Urinary bladder (tissue), 4 donors: ENCODE measurements at places on chromosomes 12 and 14.

DNA sequence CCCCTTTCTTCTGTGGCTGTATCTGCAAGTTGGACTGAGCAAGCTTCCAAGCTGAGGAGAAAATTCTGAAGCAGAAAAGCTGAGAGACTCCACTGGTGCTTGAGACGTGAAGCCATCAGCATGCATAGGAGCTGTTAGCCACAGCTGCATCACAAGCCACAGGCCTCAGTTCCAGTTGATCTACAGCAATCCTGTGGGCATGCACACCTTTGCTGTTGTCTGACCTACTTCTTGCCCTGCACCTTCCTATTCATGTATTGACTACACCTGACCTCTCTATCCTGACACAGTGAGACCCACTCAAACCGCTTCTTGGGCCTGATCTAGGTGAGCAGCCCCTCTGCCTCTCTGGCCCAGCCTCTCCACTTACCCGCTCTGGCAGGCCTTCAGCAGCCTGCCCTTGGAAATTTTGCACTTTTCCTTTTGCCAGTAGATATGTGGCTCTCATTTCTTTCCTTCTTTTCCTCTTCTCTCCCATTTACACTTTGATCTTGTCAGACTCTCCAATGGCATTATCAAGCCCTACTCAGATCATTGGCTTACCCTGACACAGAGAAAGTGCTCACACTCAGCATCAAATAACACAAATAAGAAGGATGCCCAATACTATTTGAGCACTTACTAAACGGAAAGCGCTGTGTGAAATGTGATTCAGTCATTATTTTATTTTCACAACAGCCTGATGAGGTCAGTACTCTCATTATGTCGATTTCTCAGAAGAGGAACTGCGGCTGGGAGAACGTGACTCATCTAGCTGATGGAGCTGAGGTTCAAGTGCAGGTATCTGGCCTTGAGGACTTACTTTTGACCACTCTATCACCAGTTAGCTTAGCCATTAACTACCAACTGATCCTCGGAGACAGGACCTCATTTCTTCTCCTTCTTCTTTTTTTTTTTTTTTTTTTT is 21.9 kb upstream of the PTGR2 start:
- no peak for DNase-seq

DNA sequence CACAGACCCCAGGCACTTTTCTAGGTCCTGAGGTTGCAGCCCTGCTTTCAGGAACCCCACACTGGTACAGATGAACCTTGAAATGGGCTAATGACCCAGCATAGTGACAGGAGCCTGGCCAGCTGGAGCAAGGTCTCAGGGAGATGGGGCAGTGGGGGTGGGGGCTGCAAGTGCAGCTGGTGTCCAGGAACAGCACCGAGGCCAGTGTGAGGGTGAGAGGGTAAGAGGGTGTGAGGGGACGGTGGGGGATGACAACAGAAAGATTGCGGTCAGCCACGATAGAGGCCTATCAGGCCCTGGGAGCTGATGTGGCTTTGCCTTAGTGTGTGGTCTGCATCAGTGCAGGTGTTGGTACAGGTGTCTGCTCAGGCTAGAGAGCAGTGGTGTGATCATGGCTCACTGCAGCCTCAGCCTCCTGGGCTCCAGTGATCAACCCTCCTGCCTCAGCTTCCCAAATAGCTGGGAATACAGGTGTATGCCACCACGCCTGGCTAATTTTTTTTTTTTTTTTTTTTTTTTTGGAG is 59.7 kb downstream of the EP400 start:
- no peak for DNase-seq

DNA sequence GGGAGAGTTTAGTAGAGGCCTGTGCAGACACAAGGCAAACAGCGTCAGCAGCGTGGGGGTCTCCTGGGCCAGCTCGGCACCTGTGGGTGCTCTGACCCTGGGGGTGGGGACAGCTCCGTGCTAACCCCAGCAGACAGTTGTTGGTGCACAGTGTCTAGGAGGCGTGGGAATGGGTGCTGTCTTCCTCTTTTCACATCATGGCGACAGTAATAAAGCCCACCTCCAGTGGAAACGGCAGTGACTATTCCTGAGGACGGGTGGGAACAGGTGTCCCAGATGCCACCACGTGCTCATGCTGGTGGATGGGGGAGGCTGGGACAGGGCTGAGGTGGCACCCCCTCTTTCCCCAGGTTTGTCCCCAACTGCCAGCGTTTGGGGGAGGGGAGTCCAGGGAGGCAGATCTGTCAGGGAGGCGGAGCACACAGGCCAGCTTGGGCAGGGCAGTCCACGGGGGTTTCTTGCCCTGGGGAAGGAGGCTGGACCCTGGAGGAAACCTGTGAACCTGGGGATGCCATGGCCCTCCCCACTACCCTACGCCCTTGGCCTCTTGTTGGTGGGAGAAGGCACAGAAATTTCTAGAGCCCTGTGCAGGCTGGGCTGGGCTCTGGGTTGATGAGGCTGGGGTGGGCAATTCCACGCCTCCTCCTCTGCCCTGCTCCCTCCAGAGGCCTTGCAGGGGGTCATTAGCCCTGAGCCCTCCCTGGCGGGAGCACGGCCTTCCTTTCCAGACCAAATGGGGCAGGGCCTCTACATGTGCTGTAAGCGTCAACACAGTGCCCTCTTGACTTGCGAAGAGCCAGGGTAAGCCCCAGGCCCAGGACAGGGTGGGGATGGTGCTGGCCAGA is 3.8 kb downstream of the ZBTB42 start:
- no peak for DNase-seq

GRCh38 chr12:12903642-12904609 is 12.6 kb downstream of the GPRC5A start:
- DNase-seq = no peak

GRCh38 chr14:77613201-77613600 is 3.2 kb downstream of the SPTLC2 start:
- no peak for DNase-seq

DNA sequence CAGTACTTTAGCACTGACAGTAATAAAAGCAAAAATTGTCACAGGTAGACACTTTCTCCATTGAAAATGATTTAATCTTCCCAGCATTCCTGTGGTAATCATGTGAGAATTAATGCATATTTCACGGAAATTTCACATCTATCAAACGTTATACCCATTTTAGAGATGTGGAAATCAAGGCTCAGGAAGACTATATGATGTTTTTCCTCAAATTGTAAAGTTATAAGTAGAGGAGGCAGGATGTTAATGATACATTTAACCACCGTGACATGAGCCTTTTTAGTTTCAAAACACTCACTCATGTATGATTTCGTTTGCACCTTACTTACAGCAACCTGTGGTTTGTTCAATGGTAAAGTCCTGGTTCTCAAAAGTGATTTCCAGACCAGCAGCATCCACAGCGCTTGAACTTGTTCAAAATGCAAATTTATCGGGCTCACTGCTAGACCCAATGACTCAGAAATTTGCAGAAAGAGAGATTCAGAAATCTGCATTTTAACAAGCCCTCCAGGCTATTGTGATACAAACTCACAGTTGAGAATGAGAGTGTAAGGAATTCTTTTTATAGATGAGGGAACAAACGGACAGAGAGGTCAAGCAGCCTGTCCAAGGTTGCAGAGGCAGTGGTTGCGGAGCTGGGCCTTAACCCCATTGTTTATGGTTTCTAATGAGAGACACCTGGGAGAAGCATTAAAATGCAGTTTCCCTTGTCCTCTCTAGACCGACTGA is 654.8 kb upstream of the TBX3 start:
- no peak for DNase-seq

DNA sequence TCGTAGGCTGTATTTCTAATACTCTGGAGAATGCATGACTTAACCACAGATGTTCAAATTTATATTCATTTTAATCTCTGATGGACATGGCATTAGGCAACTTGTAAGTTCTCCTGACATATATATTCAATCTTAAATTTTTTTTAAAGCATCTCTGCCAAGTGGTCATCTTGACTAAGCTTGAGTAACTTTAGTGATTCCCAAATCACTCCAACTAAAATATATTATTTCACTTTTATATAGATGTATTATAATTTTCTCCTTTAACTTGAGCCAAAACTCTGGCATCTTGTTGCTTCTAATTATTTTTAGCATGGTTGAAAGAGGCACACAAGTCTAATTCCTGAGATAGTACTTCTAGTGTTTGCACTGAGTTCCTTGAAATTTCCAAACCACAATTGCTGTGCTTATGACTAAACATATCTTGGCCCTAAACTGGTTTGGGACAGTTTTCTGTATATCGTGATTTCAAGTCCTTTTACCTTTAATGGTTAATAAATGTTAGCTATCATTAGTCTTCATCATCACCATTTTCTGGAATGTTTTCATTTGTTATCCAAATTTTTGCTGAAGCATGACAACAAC is 8.4 kb downstream of the LRFN5 start:
- DNase-seq = no peak

DNA sequence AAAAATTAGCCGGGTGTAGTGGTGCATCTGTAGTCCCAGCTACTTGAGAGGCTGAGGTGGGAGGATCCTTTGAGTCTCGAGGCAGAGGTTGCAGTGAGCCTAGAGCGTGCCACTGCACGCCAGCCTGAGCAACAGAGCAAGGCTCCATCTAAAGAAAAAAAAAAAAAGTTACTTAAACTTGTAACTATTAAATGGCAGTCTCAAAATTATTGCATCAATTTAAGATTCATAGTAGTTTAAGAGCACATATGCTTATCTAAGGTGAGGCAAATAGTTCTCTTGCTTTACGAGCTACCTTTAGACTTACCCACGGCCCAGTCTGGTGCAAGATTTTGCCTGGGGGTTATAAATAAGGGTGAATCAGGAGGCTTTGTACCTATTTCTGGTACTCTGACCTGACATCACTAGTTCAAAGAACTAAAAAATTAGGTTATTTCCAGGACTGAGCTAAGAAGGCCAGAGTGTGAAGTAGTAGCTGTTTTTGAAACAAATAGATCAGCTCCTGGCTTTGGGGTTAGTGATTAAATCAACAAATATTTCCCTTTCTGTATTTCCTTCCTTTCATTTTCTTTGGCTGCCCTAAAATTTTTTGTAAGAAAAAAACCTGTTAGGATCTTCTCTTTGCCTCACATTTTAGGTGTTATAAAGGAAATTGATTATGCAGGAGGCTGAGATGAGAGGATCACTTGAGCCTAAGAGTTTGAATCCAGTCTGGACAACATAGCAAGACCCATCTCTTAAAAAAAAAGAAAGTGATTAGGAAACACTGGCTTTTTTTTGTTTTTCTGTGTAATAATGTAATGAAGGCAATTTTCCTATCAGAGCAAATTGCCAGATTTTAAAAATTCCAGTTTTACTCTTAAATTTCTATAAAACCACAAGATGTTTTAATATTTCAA is 3.6 kb downstream of the MGAT2 start:
- no peak for DNase-seq

- no peak for DNase-seq
Observed at GRCh38 chr12:81128930-81129554, 51.2 kb downstream of the ACSS3 start.

DNA sequence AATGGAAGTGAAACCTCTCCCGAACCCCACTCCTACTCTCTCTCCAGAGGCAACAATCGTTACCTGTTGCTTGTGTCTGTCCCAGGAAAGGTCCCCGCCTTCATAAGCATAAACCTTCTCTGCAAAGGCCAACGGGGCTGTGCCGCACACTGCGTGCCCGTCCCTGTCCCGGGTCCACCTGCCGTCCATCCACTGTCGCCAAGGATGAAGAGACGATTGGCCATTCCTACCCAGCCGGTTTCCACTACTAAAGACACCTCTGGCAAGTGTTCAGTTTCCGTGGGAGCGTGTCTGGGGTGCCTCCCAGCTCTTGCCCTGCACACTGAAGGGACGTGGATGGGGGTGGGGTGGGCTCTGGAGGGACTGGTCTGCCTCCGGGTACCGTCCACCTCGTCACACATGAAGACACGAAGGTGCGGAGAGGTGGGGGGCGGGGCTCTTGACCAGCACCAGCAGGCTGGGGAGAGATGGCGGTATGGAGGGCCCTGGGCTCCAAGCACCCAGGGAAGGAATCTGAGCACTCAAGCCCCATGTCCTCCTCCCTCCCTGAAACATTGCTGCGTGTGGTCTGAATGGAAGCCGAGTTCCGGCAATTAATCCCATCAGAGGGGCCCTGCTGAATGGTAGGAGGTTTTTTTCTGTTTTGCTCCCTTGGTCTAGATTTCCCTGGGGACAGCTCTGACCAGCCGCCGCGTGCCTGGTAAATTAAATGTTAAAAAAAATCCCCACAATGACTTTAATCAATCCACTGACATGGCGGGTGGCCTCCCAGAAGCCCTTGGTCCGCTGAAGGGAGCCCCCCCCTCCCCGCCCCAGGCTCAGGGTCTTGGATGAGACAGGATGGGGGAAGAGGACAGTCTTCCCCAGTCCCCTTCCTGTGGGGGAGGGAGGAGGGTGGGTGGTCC is 4.1 kb upstream of the KIF26A start:
- no peak for DNase-seq

DNA sequence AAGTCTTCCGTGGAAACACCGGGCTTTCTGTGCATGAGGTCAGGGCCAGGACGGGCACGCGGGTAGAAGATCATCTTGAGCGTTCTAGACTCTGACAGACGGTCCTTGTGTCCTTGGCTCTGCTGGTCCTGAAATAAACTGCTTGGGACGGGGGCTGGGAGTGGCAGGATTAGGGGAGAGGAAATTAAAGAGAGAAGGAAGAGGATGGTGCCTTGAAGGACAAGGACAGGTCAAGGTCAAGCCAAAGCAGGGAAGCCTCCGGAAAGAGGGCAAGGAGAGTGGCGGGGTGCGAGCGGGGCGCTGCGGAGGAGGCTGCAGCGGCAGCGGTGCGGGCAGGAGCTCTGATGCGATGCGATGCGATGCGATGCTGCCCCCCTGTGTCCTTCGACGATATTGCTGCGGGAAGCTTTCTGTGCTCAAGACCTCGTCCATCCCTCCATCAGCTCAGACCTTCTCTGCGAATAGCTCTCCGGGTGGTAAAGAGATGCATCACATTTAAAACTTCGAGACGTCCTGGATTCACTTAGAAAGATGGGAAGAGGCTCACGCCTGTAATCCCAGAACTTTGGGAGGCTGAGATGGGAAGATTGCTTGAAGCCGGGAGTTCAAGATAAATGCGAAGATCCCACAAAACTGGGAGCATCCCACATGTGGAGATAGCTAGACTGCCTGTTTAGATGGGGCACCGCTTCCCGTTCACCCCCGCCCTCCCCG is 110.1 kb upstream of the TMEM132D start:
- no peak for DNase-seq

DNA sequence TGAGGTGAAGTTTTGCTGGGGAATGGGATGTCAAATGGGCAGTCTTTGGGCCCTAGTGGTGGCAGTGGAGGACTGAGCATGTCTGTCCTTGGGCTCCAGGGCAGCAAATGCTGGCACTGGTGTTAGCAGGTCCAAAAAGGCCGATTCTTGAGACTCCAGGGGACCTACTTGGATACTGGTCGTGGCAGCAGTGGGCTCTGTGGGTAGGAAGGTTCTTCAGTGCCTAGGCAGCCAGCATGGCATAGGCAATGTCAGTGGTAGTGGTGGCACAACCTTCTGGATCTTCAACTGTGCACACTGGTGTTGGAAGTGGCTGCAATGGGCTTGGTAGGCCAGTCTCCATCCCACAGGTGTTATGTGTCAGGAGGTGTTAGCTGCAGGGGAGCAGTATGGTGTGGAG is 334.7 kb upstream of the KITLG start:
- no peak for DNase-seq
